ENCODE measurements at places on chromosomes 7 and 10.

DNA sequence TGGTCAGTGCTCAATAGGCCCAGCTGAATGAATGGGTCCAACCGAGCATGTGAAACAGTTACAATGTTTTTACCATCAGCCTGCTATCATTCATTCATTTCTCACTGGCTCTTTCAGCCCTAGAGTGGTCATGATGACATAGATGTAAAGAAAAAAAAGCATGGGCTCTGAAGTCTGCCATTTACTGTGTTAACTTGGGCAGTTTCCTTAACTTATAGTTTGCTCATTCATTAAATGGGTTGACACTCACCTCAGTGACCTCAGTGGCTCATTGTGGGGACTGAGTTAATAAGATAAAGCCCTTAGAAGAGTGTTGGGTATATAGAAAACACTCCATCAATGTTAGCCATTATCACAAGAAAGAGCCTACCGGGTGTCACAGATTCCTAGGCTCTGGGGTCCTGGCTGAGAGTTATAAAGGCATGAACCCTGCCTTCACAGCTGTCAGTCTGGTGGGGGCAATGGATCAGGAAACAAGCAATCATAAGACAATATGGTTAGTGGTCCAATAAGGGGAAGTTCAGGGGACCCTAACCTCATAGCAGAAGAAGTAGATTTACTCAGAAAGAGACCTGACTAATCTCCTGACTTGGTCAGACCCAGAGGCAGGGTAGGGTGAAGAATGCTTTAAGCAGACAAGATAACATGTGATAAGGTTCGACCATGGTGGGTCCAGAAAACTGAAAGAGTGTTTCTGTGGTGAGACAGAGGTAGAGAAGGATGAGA lies 29.7 kb upstream of the GPAM start:
- DNase-seq, result no peak

- DNase-seq, result peak; percentile 16
These were observed 43.7 kb downstream of the DNAJB9 start for GRCh38 chr7:108613147-108613948.

GRCh38 chr7:109986701-109987100 lies 1104.2 kb upstream of the LRRN3 start:
- no peak for DNase-seq

- DNase-seq, result no peak
These were observed 50.7 kb downstream of the KCNMA1 start for GRCh38 chr10:77586719-77587415.
